ENCODE measurements at places on chromosomes 1 and 21.

DNA sequence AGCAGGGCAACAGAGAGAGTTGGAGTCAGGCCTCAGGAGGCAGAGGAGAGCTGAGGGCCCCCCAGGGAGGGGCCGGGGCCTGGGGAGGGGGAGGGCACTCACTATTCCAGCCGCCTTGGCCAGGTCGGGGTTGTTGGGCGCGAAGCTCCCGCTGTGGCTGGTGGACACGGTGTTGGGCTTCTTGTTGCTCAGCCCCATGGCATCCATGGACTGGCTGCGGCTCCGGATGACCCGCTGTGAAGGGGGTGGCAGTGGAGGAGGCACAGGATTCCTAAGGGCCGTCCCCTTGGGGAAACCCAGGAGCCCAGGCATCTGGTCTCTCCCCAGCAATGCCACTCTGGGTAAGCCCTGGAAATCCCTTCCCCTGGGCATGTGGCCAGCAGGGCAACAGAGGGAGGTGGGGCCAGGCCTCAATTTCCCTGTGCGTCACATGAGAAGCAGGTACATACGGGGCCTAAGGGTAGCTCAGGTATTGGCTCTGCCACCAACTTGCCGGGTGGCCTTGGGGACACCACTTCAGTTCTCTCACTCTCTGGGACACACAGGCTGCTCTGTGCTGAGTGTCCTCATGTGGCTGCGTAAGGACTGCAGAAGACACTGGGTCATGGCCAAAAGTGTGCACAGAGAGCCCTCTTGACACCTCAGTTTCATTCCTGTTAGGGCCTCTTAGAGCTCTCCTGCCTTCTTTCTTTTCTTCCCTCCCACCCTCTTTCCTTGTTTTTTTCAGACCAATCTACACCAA is 63.0 kb downstream of the RAP1GAP start:
- DNase-seq, result no peak

- no peak for DNase-seq
These were observed 6.8 kb downstream of the FMOD start for GRCh38 chr1:203343956-203344754.

GRCh38 chr21:17819877-17820229 is 697 bp upstream of the C21orf91 start:
- DNase-seq, result no peak

DNA sequence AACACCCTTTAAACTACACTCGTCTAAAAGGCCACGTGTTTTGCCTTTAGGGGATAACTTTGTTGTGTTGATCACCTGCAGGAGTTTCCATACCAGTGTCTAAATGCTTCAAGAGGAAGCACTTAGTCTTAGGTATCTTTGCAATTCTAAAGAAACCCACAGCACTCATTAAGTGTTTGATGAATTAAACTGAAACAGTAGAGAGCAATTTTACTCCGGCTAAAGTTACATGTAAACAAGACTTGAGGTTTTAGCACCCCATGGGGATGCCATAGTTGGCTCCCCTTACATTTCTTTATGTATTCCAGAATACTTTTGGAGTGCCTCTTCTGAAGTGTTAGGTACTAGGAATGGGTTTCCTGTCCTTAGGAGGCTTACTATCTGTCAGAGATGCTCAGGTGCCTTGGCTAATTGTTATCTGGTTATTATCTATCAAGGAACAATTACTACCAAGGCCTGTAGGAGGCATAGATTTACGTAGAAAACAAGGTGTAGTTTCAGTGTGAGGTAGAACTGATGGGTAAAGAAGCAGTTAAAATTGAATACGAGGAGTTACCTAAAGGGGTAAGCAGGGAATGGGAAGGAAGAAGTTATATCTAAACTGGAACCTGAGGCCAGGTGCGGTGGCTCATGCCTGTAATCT is 176.8 kb upstream of the SAMSN1 start:
- DNase-seq, result no peak

GRCh38 chr1:234614081-234614489 is 4.1 kb upstream of the IRF2BP2 start:
- DNase-seq, result no peak

DNA sequence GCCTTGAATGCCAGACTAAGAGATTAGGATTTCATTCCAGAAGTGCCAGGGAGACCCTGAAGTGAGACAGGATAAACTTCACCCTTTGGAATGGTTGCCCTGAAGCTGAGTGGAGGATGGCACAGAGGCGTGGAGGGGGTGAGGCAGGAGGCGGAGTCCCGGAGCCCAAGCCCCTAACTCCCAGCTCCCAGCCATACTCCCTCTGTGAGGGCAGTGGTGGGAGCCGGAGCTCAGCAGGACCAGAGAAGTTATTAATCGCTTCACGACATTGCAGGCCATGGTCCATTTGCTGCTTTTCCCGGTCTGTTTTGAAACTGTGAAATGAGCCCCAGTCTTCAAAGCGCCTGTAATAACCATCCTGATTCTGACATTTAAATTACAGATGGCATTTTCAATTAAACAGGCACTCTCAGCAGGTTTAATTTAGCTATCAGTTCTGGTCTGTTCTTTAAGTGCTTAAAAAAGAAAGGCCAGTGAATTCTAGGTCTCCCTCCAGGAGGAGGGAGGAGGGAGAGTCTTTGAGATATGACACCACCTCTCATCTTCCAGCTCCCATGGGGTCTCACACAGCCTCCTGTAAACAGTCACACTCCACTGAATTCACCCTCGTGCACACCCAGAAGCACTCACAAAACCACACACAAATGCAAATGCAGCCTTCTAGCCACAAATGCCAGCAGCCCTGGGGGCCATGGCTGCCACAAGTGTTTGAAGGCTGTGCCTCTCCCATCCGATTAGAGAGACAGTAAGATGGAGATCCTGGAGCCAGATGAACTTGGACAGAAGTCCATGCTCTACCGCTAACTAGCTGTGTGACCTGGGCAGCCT is 19.6 kb downstream of the FBXO2 start:
- DNase-seq, result no peak

DNA sequence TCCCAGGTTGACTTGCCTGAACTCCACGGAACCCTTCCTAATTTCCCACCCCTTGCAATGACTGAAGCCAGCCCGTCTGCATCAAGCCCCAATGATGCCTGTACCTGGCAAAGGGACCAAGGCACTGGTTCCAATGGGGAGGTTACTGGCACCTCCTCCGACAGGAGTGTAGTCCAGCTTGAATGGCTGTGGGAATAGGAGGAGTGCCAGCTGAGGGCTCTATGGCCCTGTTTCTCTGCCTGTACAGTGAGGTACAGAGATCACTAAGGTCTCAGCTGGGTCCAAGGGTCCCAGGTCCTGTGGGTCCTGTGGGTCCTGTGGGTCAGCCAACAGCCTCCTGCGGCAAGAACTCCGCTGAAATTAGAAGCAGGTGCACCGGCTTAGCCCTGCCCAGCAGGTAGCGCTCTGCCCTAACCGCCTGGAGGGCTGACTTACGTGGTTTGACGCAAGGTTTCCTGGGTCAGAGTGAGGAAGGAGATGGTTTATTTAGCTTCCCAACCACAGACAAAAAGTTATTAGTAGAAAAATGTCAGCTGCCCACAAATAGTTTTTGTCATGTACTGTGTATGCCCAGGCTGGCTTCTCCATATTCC is 9.9 kb upstream of the SPRR4 start:
- no peak for DNase-seq

GRCh38 chr21:42731264-42732032 is 78.0 kb downstream of the PDE9A start:
- DNase-seq, result no peak

DNA sequence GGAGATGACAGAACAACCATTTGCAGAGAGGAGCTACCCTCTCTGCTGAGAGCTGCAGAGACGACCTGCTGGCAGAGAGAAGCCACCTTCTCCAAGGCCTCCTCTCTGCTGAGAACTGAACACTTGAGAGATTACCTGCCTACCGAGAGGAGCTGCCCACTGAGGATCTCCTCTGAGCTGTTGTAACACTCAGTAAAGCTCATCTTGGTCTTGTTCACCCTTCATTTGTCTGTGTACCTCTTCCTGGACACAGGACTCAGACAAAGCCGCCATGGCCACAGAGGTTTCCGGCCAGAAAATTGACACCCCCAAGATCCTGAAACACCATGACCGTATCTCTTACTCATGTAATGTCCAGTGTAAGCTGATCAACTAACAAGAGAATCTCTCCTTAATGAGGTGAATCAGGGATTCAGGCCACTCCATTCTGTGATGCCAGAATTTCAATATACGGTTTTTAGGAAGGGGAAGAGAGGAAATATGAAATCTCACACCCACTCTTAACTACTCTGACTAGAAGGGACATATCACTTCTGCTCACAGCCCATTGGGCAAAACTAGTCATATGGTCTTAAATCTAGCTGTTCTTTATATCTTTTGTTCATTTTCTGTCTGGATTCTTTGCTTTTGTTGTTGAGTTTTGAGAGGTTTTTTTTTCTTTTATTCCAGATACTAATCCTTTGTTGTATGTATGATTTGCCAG is 83.8 kb downstream of the RHOU start:
- DNase-seq, result no peak

- DNase-seq, result no peak
These were observed 33.9 kb downstream of the SLC66A1 start for GRCh38 chr1:19346026-19346425.

GRCh38 chr1:201476670-201477344 is 7.8 kb upstream of the PHLDA3 start:
- DNase-seq, result no peak

DNA sequence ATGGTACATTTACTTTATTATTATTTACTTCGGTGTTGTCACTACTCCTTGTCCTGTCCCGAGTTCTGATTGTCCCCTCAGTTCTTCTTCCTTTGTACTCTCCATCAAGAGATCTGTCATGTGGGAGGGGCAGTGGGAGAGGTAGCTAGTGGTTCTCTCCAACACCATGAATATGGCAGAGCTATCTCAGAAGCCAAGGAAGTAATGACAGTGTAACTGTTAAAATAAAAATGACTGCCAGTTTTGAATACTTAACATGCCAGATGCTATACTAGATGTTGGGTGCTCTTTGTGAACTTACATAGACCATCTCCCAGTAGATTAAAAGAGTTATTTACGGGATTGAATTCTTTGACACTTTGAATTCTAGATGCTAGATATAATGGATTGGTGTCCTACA is 28.6 kb downstream of the IVNS1ABP start:
- DNase-seq, result no peak

- DNase-seq, result no peak
These were observed 346.8 kb downstream of the RRAGC start for GRCh38 chr1:38512789-38513188.

DNA sequence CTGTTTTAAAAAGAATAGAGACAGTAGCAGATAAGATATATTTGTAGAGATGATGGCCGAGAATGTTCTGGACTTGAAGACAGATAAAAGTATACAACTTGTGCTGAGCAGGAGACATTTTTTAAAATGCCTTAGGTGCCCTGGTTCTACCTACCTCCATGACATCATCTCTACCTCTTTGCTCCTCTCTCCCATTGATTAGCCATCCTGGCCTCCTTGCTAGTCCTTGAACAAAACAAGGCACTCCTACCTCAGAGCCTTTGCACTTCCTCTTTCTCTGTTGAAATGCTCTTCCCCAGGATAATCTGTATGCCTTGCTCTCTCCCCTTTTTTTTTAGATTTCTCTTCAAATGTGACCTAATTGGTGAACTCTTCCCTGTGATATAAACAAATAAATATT is 92.6 kb upstream of the MAGI3 start:
- DNase-seq, result no peak

GRCh38 chr1:20578062-20578461 is 10.8 kb upstream of the CDA start:
- no peak for DNase-seq

DNA sequence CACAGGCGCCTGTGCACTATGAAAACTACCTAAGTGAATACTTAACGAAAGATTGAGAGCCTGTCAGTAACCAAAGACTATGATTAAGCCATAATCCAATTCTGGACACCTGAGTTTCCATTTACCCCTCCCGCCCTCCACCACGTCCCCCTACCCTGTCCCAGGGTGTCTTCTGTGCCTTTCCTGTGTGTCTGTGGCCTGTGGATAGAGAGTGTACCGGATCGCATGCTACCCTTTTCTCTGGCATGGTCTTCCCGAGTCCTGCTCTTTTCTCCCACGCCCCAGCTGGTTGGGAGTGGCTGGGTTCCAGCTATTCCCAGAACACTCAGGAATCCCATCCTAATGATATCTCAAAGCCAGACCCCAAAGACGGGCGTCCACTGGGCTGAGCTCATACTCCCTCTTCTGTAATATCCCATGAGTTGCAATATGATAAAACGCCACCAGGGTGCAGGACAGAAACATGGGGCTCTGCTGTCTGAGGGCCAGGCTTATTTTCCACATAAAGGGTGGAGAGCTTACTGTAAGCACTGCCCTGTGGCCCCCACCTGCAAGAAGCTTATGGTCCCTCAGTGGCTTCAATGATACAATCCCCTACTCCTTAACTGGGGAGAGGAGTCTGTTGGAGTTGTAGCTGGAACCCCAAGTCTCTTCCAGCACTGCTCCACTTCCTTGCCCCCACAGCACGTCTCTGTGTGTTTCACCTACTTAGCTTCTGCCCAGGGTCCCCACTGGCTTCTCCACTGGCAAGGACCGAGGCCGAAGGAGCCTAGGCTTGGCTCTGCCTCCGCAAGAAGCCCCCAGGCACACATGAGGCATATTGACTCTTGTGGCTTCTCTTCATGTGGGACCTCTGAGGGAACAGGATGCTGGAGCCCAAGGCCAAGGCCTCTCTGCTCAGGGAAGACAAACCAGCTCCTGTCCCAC is 17.6 kb upstream of the ALX3 start:
- DNase-seq, result peak; percentile 51

DNA sequence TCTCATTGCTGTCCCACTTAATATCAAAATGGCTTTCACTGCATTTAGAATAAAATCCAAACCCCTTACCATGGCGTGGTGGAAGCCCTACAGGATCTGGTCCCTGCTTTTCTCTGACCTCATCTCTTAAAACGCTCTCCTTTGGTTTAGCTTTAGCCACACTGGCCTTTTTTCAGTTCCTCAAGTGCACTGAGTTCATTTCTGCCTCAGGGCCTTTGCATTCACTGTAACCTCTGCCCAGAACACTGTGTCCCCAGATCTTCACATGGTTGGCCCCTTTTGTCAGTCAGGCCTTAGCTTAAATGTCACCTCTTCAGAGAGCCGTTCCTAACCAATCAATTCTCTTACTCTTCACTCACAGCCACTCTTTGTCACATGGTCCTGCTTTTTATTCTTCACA is 21.5 kb downstream of the BCL9 start:
- no peak for DNase-seq

Measured in activated CD4-positive, alpha-beta T cell treated with anti-CD3 and anti-CD28 coated beads, Interleukin-2, amount 50 U/mL, for 24 hours (primary cell).